ENCODE measurements at places on chromosomes 12 and 14.

- no peak for DNase-seq
These were observed 9.6 kb downstream of the PFKM start for GRCh38 chr12:48128800-48129199.

- DNase-seq, result no peak
These were observed 6.3 kb downstream of the FBXO33 start for GRCh38 chr14:39425947-39426346.

GRCh38 chr12:68806488-68807237 lies 1.3 kb upstream of the MDM2 start:
- no peak for DNase-seq

DNA sequence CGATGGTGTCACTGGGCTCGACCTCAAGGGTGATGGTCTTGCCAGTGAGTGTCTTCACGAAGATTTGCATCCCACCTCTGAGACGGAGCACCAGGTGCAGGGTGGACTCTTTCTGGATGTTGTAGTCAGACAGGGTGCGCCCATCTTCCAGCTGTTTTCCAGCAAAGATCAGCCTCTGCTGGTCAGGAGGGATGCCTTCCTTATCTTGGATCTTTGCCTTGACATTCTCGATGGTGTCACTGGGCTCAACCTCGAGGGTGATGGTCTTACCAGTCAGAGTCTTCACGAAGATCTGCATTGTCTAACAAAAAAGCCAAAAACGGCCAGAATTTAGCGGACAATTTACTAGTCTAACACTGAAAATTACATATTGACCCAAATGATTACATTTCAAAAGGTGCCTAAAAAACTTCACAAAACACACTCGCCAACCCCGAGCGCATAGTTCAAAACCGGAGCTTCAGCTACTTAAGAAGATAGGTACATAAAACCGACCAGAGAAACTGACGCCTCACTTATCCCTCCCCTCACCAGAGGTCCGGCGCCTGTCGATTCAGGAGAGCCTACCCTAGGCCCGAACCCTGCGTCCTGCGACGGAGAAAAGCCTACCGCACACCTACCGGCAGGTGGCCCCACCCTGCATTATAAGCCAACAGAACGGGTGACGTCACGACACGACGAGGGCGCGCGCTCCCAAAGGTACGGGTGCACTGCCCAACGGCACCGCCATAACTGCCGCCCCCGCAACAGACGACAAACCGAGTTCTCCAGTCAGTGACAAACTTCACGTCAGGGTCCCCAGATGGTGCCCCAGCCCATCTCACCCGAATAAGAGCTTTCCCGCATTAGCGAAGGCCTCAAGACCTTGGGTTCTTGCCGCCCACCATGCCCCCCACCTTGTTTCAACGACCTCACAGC lies 717 bp downstream of the UBC start:
- DNase-seq, result no peak

DNA sequence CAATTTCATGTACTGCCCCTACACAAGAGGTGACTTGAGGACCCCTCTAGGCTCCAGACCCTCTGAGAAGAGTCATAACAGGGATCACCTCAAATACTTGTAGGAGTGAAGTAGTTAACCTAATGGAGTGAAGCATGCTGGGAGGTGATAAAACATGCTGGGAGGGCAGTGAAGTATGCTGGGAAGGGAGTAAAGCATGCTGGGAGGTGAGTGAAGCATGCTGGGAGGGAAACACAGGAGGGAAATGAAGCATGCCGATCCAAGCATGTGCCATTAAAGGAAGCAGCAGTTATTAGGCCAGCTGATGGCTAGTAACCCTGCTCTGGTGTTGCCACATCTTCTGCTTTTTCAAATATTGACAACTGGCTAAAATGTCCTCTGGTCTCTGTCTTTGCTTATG lies 70.7 kb upstream of the TRHDE start:
- no peak for DNase-seq

GRCh38 chr12:119683413-119683812 lies 15.5 kb downstream of the PRKAB1 start:
- no peak for DNase-seq

- DNase-seq, result no peak
These were observed 183.6 kb downstream of the ERC1 start for GRCh38 chr12:1174659-1175058.

DNA sequence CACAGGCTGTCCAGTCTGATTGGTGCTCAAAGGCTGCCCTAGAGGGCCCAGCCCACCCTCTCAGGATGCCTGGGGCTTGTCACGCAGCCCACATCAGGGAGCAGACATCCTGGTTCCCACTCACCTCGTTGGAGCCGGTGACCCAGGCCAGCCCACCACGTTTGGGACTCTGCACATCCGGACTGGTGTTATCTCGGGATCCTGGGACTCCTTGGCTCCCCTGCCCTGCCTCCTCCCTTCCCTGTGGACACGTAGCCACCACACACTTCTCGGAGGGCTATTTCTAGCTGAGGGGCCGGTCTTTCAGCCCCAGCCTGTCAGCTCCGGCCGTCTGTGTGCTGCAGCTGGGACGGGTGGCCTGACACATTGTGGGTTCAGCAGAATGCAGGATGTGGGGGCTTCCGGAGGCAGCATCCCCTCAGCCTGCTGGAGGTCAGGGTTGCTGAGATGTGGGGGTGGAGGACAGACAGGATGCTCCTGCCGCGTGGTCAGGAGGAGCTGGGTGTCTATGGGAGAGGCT lies 12.8 kb upstream of the FGF23 start:
- no peak for DNase-seq

GRCh38 chr14:105046891-105047282 lies 18.3 kb downstream of the GPR132 start:
- no peak for DNase-seq

- no peak for DNase-seq
These were observed 989 bp upstream of the DRAM1 start for GRCh38 chr12:101876322-101876860.

- DNase-seq, result no peak
These were observed 28.2 kb upstream of the AMN1 start for GRCh38 chr12:31756977-31757420.

DNA sequence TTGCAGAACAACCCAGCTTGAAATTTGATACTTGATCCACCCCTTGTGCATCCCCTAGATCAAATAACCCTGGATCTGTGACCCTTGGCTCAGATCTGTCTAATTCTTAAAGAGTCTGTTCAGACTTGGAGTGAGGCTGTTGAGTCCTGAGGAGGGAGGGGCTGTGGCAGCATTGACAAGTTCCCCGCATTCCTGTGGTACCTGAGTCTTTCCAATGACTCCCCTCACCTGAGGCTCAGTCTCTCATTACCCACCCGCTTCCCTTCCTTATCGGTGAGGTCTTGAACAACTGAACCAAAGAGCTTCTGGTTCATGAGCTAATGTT lies 16.1 kb upstream of the HDAC7 start:
- no peak for DNase-seq

DNA sequence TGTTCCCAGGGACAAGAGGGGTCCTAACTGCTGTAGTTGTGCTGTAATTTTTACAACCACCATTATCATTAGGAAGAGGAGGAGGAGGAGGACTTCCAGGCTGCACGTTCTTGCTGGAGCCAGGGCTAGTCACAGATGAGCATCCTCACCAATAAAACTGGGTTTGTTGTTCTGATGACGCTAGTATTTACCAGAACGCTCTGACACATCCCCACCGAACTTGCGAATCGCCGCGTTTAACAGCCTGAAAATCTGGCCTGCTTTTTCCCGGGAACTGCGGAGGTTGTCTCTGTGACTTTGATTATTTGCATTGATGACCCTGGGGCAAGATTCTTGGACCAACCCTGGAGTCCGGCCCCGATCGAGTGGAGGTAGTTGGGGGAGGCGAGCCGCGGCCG lies 10.2 kb downstream of the TBX5 start:
- DNase-seq, result no peak

GRCh38 chr12:131120831-131121271 lies 167.1 kb downstream of the ADGRD1 start:
- no peak for DNase-seq

- peak; percentile 28 for DNase-seq
These were observed 1.0 kb downstream of the PPP1R36 start for GRCh38 chr14:64550621-64551333.

DNA sequence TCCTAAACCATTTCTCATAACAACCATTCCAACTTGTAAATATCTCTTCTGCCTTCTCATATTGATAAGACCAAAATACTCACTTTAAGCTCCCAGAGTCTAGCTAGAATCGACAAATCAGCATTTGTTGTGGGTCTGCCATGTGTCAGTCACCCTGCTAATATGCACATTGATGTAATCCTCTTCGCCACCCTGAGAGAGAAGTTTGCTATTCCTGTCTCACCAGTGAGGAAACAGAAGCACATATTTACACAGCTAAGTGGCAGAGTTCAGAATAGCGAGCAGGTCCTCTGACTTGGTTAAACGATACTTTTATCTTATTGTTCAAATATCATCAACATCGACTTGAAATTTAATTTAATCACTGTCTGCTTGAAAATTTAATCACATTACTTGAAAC lies 142.1 kb downstream of the ANO4 start:
- no peak for DNase-seq

GRCh38 chr12:78767264-78767981 lies 97.2 kb upstream of the SYT1 start:
- no peak for DNase-seq

DNA sequence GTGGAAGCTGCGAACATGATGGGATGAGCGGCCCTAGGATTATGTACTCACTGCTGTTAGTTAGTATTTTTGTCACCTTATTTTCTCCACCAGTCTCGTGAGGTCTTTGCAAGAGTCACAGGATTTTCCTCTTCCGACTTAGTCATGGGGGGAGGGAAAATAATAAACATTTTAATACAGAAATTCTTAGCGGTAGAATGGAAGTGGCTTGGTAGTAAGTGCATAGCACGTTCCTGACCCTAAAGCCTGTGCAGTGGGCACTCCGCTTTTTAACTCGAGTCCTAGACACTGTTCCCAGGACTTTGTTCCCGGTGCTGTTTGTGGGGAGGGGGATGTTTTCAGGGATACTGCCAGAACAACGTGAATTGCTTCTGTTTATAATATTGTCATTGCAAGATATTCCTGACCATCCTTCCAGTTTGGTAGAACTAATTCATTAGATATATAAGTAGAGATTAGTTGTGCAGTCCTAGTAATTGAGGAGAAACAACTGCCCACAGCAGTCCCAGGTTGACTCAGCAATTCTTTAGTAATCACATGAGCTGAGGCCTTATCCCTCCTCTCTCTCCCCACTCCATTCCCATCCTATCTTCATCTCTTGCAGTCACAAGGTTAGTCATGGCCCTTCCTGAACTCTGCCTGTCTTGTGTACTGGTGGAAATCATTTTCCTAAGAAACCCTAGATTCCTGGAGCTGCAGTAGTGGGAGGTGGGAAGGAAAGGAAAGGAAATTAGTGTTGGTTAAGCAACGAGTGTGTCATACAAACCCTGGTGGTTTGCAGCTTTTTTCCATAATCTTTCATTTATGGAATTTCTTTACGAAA lies 799 bp downstream of the SLC38A6 start:
- DNase-seq, result no peak

GRCh38 chr12:45730084-45730347 lies 510 bp downstream of the ARID2 start:
- DNase-seq, result no peak

DNA sequence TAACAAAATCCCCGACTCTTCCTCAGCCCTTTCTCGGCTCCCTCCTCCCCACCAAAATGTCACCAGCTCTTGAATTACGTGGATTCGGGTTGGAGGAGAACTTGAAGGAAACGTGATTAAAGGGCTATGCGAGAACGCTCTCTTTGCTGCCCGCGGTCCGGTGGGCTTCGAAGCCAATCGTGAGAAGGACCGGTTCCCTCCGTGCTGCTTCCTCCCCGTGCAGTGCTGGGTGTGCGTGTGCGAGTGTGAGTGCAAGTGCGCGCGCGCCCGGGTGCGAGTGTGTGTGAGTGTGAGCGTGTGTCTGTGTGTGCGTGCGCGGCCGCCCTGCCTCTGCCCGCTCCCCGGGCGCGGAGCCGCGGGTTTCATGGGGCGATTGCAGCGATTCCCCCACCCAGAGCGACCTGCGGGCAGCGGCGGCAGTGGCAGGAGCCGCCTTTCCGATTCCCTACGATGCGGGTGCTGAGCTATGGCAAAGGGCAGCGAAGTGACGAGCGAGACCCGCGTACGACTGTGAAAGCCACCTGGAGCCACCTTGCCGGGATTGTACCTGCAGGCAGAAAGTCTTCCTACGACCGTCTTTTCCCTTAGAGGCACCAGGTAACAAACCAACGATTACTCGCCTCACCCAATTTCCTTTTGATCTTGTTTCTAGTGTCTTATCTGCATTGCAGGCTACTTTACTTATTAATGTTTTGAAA lies 1.4 kb downstream of the LRFN5 start:
- DNase-seq, result no peak
